ENCODE measurements at places on chromosomes 3 and 15. TPM values are rescaled to one million over a fixed set of nuclear protein-coding genes. Genes with fewer than 3 reads are reported as not detected.

GRCh38 chr15:88472225-88472624 lies 4.7 kb downstream of the MRPS11 start:
- no peak for DNase-seq
- no peak overlapping the region for H3K27ac ChIP-seq
- no peaks in the 10 kb centered on the region for H3K27me3 ChIP-seq
- no peak overlapping the region for H3K4me3 ChIP-seq

DNA sequence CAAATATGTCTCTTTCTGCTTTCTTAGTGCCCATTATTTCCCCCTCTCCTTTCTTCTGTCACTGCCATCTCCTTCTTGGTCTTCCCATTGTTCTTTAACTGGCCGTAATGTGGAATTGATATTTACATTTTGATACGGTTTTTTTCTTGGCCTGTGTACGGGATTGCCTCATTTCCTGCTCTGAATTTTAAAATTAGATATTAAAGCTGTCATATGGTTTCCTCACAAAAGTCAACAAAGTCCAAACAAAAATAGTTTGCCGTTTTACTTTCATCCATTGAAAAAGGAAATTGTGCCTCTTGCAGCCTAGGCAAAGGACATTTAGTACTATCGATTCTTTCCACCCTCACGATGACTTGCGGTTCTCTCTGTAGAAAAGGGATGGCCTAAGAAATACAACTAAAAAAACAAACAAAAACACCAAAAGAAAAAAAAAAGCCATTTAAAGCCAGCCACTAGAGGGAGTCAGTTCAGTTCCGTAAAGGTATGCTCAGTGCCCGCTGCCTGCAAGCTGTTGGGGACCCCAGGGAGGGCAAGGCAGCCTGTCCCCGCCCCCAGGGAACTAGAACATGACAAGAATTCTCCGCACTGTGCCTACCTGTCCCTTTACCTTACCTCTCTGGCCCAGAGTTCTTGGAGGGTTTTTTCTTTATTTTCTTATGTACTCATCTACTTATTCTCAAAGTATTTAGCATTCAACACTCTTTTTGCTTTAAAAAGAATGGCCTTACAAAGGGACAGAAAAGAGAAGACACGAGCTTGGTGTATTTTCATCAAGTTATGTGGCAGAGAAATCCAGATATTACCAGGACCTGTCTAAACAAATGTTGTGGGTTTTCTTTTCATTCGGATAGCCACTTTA lies 30.0 kb upstream of the NR2E3 start:
- no peaks in the 10 kb centered on the region for H3K36me3 ChIP-seq
- no peaks in the 10 kb centered on the region for H3K4me1 ChIP-seq
- no peak overlapping the region for H3K27ac ChIP-seq
- peak; percentile 82 for DNase-seq

GRCh38 chr3:154168998-154169795 lies 48.0 kb downstream of the ARHGEF26 start:
- H3K27ac ChIP-seq, result no peak overlapping the region
- H3K27me3 ChIP-seq, result no peaks in the 10 kb centered on the region
- H3K4me3 ChIP-seq, result no peak overlapping the region
- no peaks in the 10 kb centered on the region for H3K36me3 ChIP-seq
- no peaks in the 10 kb centered on the region for H3K4me1 ChIP-seq

DNA sequence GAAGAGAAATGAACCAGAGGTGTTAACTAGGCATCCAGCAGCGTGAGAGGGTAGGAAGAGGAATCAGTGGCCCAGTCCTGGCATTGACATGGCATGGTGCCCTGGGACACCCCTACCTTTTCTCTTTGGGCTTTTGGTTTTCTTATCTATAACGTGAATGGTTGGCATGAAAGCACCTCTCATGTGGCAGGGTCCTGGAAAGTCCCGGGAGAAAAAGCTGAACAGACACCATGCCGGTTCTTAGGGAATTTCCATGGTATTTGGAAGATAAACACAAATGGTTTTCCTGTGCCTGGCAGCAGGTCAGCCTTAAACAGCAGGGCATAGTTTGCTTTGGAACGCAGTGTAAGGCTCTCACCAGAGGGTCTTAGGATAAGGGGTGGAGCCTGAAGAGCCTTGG lies 15.4 kb downstream of the ARNT2 start:
- no peaks in the 10 kb centered on the region for H3K36me3 ChIP-seq
- H3K27me3 ChIP-seq, result no peaks in the 10 kb centered on the region
- no peak for DNase-seq

- peak; percentile 85 for DNase-seq
- no peak overlapping the region for H3K4me3 ChIP-seq
- H3K27ac ChIP-seq, result peak overlapping the region; percentile 87
- H3K4me1 ChIP-seq, result peaks cover 26% of the 10 kb centered on the region
- no peaks in the 10 kb centered on the region for H3K36me3 ChIP-seq
- H3K27me3 ChIP-seq, result no peaks in the 10 kb centered on the region
Observed at GRCh38 chr15:65334586-65335231, 30.2 kb downstream of the RNU5B-1 start.

DNA sequence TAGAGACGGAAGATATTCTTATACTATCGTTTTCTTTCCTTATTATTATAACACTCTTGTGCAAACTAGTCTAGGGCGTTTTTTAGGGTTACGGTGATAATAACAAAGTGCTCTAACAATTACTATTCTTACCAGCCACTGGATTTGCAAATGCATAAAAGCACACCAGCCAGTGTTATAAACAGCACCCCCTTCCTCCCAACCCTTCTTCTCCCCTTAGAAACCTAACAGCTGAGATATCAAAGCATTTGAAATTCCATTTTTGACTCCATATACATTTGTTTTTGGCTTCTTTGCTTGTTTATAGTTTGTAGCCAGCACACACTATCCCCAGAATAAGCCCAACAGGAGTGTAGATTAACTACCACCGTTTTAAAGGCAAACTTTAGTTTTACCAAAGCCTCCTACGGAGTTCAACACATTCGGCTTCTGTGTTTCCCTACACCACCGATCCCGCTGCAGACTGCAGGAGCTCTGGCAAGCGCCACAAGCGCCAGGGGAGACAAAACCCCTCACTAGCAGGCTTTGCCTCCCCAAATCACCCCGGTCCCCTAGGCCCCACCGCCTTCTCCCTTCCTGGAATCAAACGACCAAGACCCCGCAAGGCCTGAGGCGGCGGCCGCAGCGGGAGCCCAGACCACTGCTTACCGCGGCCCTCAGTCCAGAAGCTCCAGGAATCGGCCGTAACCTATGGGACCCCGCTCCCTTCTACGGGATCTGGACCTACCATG lies 461 bp downstream of the COPB2 start:
- no peak for DNase-seq
- no peaks in the 10 kb centered on the region for H3K27me3 ChIP-seq
- H3K36me3 ChIP-seq, result peaks cover 14% of the 10 kb centered on the region
- H3K27ac ChIP-seq, result peak overlapping the region; percentile 88
- H3K4me1 ChIP-seq, result no peaks in the 10 kb centered on the region

GRCh38 chr3:11532931-11533391 lies 110.8 kb downstream of the VGLL4 start:
- H3K4me1 ChIP-seq, result no peaks in the 10 kb centered on the region
- no peaks in the 10 kb centered on the region for H3K36me3 ChIP-seq
- DNase-seq, result no peak
- no peak overlapping the region for H3K4me3 ChIP-seq

- DNase-seq, result no peak
- H3K4me1 ChIP-seq, result no peaks in the 10 kb centered on the region
- H3K36me3 ChIP-seq, result no peaks in the 10 kb centered on the region
- no peak overlapping the region for H3K27ac ChIP-seq
- no peaks in the 10 kb centered on the region for H3K27me3 ChIP-seq
Observed at GRCh38 chr3:152113413-152113812, 155.3 kb upstream of the MBNL1 start.

DNA sequence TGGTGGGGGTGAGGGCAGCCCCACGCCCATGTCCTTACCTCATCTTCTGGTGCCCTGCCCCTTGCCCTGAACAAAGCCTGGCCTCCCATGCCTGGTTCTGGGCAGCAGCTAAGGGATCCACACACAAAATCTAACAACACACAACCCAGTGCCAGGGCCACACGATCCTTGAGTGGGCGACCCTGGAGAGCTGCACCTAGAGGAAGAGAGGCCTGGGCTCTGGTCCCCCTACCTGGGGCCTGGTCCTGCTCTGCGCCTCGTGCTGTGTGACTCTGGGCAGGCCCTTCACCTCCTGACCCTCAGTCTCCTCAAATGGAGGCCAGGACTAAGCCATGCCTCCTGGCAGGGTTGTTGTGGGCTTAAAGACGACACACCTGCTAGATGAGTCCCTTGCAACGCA lies 20.0 kb upstream of the C3orf22 start:
- no peaks in the 10 kb centered on the region for H3K4me1 ChIP-seq
- H3K36me3 ChIP-seq, result no peaks in the 10 kb centered on the region
- no peak for DNase-seq
- H3K27ac ChIP-seq, result no peak overlapping the region

GRCh38 chr3:167507954-167508353 lies 34.1 kb upstream of the SERPINI2 start:
- no peaks in the 10 kb centered on the region for H3K4me1 ChIP-seq
- H3K27ac ChIP-seq, result no peak overlapping the region
- H3K27me3 ChIP-seq, result peaks cover 16% of the 10 kb centered on the region
- H3K36me3 ChIP-seq, result no peaks in the 10 kb centered on the region
- H3K4me3 ChIP-seq, result no peak overlapping the region

NR1I2 gene
- total RNA-seq, result 0.29 TPM

PATL2 gene
- 0.26 TPM for total RNA-seq

- peak; percentile 49 for DNase-seq
- no peaks in the 10 kb centered on the region for H3K36me3 ChIP-seq
- no peaks in the 10 kb centered on the region for H3K27me3 ChIP-seq
- H3K4me1 ChIP-seq, result peaks cover 3% of the 10 kb centered on the region
Observed at GRCh38 chr3:110267304-110267845, 804.2 kb upstream of the NECTIN3 start.

DNA sequence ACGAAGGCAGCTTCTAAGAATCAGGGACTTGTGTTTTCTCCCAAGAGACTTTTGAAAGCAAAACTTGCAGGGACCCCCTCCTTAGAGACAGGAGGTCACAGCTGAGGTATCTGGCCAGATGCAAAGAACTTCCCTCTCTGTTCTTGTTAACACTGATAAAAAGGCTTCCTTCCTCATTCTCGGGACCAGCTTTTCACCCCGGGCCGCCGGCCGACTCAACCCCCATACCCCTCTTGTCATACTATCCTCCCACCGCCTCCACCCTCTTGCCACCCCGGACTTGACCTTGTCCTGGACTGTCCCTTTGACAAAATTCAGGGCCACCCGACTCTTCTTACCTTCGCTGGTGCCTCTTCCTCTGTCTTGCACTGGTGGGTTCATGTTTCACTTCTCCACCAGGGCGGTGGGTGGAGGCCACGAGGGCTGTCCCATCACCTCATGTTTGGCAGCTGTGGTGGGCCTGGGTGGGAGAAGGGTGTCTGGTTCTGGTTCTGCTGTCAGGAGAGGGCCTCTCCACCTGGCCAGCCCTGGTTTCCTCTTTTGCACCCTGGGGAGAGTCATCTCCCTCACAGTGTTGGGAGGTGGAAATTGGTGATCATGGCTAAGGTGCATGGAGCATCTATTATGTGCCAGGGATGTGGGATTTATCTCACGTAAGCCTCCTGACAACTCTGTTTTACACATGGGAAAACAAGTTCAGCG lies 32.5 kb downstream of the BHLHE40 start:
- H3K27me3 ChIP-seq, result no peaks in the 10 kb centered on the region
- H3K4me1 ChIP-seq, result peaks cover 13% of the 10 kb centered on the region
- no peaks in the 10 kb centered on the region for H3K36me3 ChIP-seq
- H3K27ac ChIP-seq, result no peak overlapping the region
- peak; percentile 57 for DNase-seq

GRCh38 chr3:181488536-181488935 lies 223.2 kb upstream of the SOX2 start:
- no peak overlapping the region for H3K27ac ChIP-seq
- H3K4me1 ChIP-seq, result no peaks in the 10 kb centered on the region
- no peaks in the 10 kb centered on the region for H3K36me3 ChIP-seq

DNA sequence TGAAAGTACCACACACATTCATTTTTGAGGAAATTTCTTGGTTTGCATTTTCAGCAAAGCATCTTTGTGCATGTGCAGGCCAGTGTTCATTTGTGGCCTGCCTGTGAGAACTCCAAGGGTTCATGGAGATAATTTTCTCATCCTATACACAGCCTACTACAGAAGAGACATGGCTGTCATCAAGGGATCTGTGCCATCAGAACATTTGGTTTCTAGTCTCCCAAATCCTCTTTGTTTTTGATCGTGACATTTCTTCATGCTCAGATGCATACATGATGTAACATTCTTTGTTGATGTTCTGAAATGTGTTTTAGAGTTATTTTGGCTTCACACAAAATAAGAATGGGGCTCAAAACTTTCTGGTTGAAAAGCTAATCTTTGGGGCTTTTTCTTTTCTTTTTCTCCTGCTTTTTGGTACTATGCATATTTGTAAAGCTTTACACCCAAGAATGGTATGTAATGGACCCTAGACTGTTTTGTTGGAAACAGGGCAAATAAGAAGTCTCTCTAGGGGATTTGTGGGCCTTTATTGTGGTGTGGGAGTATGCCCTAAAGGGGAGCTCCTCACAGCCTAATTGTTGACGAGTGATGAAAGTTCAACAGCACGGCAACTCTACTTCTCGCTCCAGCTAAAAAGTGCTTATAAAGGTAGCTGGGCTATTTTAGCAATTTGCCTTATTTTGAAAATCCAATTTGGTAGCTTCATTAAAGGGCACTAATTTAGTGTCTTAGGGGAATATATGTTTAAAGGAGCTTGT lies 3.2 kb upstream of the ARPP21 start:
- no peak overlapping the region for H3K27ac ChIP-seq
- no peaks in the 10 kb centered on the region for H3K36me3 ChIP-seq
- peaks cover 54% of the 10 kb centered on the region for H3K27me3 ChIP-seq
- no peaks in the 10 kb centered on the region for H3K4me1 ChIP-seq
- H3K4me3 ChIP-seq, result no peak overlapping the region
- DNase-seq, result no peak

DNA sequence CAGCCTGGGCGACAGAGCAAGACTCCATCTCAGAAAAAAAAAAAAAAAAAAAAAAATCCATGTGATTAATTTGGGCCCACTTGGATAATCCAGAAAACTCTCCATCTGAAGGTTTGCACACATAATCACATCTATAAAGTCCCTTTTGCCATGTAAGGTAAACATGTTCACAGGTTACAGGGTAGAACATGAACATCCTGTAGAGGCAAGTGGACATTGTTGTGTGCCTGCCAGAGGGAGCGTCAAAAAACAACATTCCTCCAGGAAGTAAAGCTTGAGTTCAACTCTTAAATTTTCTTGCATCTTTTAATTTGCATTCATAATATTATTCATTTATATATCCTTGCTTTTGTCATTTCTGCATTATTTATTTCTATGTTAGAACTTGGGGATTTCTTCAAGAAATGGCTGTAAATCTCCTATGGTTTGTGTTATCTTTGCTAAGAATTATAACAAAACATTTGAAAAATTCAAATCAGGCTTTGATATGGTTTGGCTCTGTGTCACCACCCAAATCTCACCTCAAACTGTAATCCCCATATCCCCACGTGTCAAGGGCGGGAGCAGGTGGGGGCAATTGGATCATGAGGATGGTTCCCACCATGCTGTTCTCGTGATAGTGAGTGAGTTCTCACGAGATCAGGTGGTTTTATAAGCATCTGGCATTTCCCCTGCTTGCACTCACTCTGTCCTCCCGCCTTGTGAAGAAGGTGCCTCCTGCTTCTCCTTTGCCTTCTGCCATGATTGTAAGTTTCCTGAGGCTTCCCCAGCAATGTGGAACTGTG lies 11.3 kb upstream of the TTBK2 start:
- H3K4me3 ChIP-seq, result no peak overlapping the region
- H3K36me3 ChIP-seq, result no peaks in the 10 kb centered on the region
- no peaks in the 10 kb centered on the region for H3K4me1 ChIP-seq
- no peaks in the 10 kb centered on the region for H3K27me3 ChIP-seq
- no peak overlapping the region for H3K27ac ChIP-seq

- no peaks in the 10 kb centered on the region for H3K36me3 ChIP-seq
- no peaks in the 10 kb centered on the region for H3K27me3 ChIP-seq
- no peak overlapping the region for H3K4me3 ChIP-seq
- DNase-seq, result peak; percentile 63
Observed at GRCh38 chr15:85337425-85338074, 42.9 kb upstream of the AKAP13 start.
